ENCODE measurements at places on chromosomes 5 and 9. TPM values are rescaled to one million over a fixed set of nuclear protein-coding genes. Genes with fewer than 3 reads are reported as not detected.

HRH2 gene
- total RNA-seq, result not detected

PITX1 gene
- total RNA-seq, result 1.8 TPM

C6 gene
- 6.1 TPM for total RNA-seq

GRCh38 chr5:76385540-76385939 lies 17.5 kb upstream of the IQGAP2 start:
- peaks cover 8% of the 10 kb centered on the region for H3K4me1 ChIP-seq
- no peaks in the 10 kb centered on the region for H3K27me3 ChIP-seq
- no peaks in the 10 kb centered on the region for H3K36me3 ChIP-seq
- no peak overlapping the region for H3K27ac ChIP-seq

DNA sequence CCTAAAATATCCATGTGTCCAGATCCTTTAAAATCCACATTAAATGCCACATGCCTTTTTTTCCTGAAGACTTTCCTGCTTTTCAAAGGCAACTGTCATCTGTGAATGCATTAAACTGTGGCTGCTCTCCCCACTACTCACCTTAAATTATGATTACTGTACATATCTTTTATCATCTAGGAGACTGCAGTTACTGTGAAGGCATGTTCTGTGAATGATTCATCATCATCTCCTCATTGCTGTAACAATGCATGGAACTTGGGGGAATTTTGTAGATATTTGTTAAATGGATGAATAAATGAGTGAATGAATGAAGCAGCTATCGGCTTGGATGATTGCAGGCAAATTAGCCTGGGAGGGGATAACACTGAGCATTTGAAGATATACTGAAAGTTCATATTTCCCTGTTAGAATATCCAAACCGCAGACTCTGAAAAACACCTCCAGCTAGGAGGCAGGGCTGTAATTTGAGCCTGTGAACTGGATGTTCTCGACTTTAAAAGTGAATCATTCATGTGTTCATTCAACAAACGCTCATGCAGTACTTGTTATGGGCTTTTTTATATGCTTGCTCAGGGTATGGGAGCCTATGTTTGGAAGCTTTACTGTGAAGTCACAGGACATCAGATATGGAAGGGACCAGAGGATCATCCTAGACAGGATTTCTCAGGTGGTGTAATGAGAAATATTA lies 519.2 kb downstream of the KIF4B start:
- H3K4me1 ChIP-seq, result no peaks in the 10 kb centered on the region
- no peaks in the 10 kb centered on the region for H3K27me3 ChIP-seq
- no peak overlapping the region for H3K4me3 ChIP-seq
- H3K36me3 ChIP-seq, result no peaks in the 10 kb centered on the region
- no peak for DNase-seq

GRCh38 chr5:88304356-88304755 lies 35.7 kb upstream of the TMEM161B start:
- H3K27ac ChIP-seq, result no peak overlapping the region
- no peaks in the 10 kb centered on the region for H3K36me3 ChIP-seq
- no peaks in the 10 kb centered on the region for H3K4me1 ChIP-seq
- no peak overlapping the region for H3K4me3 ChIP-seq
- H3K27me3 ChIP-seq, result no peaks in the 10 kb centered on the region
- DNase-seq, result no peak

DNA sequence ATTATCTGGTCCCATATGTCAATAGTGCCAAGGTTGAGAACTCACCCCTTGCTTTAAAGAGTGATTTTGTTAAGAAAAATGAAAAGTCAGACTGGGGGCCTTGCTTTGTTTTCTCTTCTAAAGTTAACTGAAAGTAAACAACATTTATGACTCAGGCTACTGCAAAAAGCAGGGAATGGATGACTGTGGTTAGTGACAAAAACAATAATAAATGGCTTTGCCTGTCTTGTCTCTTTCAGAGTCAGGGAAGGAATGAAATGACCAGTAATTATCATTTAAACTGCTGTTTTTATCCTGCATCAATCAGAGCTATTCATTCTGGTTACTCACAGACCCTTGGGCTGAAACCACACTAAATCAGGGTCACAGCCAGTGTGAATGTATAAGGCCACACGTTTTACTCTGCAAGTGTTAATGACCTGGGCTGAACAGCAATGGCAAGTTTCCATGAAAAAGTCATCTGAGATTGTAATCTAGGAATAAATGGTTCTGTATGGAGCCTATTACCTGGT lies 112.2 kb downstream of the ZNF608 start:
- H3K4me3 ChIP-seq, result no peak overlapping the region
- H3K4me1 ChIP-seq, result no peaks in the 10 kb centered on the region
- H3K36me3 ChIP-seq, result no peaks in the 10 kb centered on the region
- no peak overlapping the region for H3K27ac ChIP-seq
- no peak for DNase-seq
- H3K27me3 ChIP-seq, result no peaks in the 10 kb centered on the region

GRCh38 chr9:27382975-27383374 lies 86.0 kb upstream of the EQTN start:
- no peaks in the 10 kb centered on the region for H3K4me1 ChIP-seq
- no peak for DNase-seq
- H3K27ac ChIP-seq, result no peak overlapping the region
